Cortex of kidney (tissue), 1 donor: ENCODE measurements at places on chromosomes 4 and X.

DNA sequence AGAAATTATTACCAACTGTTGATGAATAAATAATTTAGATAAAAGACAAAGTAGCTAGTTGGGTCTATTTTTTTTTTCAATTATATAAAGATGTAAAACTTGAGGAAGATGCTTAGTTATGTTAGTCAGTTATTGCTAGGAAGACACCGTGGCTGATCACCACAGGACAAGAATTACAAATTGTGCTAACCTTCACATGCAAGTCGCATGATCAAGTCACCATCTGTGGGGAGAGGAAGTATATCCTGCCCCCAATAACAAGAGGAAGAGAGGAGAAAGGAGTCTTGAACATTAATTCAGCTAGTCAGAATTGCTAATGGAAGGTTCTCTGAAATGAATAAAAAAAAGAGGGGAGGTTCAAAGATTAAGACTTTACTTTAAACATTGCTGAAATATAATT lies 52.3 kb downstream of the CPEB2 start:
- DNase-seq: no peak

- no peak for DNase-seq
These were observed 97.0 kb upstream of the PDHA2 start for GRCh38 chr4:95742872-95743271.

GRCh38 chrX:133561251-133561650 lies 146.0 kb upstream of the GPC4 start:
- no peak for DNase-seq

- DNase-seq: no peak
These were observed 100.5 kb downstream of the PHKA2 start for GRCh38 chrX:18883234-18883960.

GRCh38 chr4:39613093-39613656 lies 25.5 kb downstream of the SMIM14 start:
- no peak for DNase-seq
